Naive B cell (primary cell): ENCODE measurements at places on chromosomes 6 and 20. TPM values are rescaled to one million over a fixed set of nuclear protein-coding genes. Genes with fewer than 3 reads are reported as not detected.
A peak's percentile ranks its signal among the peaks of the same experiment; 100 is the strongest.

Gene DTNBP1
- 108 TPM for polyA plus RNA-seq

Gene C6orf58
- not detected for polyA plus RNA-seq

Gene UTRN
- 76.5 TPM for polyA plus RNA-seq

Gene POPDC3
- polyA plus RNA-seq, result not detected

- H3K27me3 ChIP-seq, result no peaks in the 10 kb centered on the region
- no peak overlapping the region for H3K27ac ChIP-seq
- H3K4me1 ChIP-seq, result no peaks in the 10 kb centered on the region
Observed at GRCh38 chr6:84979541-84979940, 215.1 kb upstream of the TBX18 start.

- no peak for DNase-seq
- H3K36me3 ChIP-seq, result no peaks in the 10 kb centered on the region
- no peak overlapping the region for H3K27ac ChIP-seq
- peaks cover 13% of the 10 kb centered on the region for H3K4me1 ChIP-seq
- H3K27me3 ChIP-seq, result peaks cover 30% of the 10 kb centered on the region
- no peak overlapping the region for H3K4me3 ChIP-seq
Observed at GRCh38 chr6:100446115-100447080, 18.3 kb downstream of the SIM1 start.

DNA sequence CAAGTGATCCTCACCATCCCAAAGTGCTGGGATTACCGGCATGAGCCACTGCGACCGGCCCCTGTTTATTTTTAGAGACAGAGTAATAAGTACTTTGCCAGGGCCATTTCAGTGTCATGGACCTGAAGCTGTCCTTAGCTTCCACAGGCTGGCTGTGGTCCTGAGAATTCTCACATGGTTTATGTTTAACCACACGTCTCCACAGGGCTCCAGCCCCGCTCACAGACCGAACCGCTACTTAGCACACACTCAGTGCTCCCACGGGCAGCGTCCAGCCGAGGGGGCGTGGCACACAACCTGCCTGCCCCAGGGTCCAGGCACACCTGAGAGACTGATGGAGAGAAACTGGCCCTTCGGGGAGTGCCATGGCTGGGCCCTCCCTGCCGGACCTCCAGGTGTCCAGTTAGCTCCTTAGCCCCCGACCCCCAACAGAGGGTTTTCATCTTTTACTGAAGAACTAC is 11.7 kb downstream of the ACSS1 start:
- no peak for DNase-seq
- no peaks in the 10 kb centered on the region for H3K27me3 ChIP-seq
- H3K36me3 ChIP-seq, result peaks cover 4% of the 10 kb centered on the region
- H3K27ac ChIP-seq, result peak overlapping the region; percentile 93
- peaks cover 81% of the 10 kb centered on the region for H3K4me1 ChIP-seq

DNA sequence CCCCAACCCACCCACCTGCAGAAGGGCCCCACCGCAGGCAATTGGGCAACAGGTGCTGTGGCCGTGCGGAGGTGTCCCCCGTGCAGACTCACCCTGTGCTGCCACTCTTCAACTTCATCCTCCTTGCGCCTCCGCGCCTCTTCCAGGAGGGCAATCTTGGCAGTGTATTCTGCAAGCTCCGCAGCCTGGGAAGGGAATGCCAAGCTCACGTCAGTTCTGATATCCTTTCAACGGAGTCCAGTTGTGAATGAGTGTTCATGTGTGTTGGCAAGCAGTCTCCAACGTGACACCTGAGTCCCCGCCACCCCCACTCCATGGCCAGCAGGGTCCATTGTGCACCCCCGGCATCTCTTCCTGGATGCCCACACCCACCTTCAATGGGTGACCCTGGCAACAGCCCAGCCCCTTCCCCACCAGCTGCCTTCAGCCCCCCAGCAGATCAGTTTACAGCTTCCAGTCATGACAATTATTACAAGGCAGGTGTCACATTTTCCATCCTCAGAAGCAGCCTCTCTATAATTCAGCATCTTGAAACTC is 49.9 kb downstream of the EZR start:
- peak overlapping the region; percentile 94 for H3K27ac ChIP-seq
- no peak overlapping the region for H3K4me3 ChIP-seq
- peak; percentile 22 for DNase-seq
- H3K4me1 ChIP-seq, result peaks cover 4% of the 10 kb centered on the region
- no peaks in the 10 kb centered on the region for H3K27me3 ChIP-seq
- H3K36me3 ChIP-seq, result peaks cover 51% of the 10 kb centered on the region

DNA sequence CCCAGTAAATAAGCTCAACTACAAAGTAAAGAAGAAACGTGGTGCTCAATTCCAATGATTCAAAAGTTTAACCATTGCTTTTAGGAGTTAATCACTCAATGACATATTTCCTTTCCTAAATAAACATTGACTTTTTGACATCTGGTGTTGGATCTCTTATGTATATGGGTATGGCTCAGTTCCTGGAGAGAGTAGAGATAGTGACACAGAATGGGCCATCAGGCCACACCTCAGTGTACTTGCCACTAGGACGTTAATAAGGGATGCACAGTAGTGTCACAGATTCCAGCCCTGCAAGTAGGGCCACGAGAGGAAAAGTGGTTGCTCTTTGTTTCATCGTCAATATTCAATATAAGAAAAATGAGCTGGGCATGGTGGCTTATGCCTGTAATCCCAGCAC is 48.9 kb upstream of the TXNDC5 start:
- no peak for DNase-seq
- no peak overlapping the region for H3K4me3 ChIP-seq
- peak overlapping the region; percentile 70 for H3K27ac ChIP-seq
- peaks cover 20% of the 10 kb centered on the region for H3K4me1 ChIP-seq
- H3K27me3 ChIP-seq, result no peaks in the 10 kb centered on the region

DNA sequence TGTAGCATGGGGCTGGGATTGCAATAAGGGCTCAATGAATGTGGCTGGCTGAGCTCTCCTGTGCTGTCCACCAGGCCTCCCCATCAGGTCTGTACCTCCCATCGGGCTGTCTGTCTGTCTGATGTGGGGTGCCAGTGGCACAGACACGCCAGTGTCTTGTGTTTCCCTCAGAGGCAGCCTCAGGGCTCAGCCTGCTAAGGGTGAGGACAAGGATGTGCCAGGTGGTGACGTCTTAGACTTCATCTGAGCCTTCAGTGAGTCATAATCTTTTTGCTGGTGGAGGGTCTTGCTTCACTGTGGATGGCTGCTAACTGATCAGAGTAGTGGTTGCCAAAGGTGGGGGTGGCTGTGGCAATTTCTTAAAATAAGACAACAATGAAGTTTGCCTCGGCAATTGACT is 194.7 kb downstream of the NRN1 start:
- no peak overlapping the region for H3K27ac ChIP-seq
- peaks cover 12% of the 10 kb centered on the region for H3K4me1 ChIP-seq
- no peaks in the 10 kb centered on the region for H3K27me3 ChIP-seq
- H3K36me3 ChIP-seq, result no peaks in the 10 kb centered on the region
- no peak for DNase-seq

- H3K27me3 ChIP-seq, result no peaks in the 10 kb centered on the region
- no peak for DNase-seq
Observed at GRCh38 chr20:33871362-33871761, 60.2 kb downstream of the CHMP4B start.

DNA sequence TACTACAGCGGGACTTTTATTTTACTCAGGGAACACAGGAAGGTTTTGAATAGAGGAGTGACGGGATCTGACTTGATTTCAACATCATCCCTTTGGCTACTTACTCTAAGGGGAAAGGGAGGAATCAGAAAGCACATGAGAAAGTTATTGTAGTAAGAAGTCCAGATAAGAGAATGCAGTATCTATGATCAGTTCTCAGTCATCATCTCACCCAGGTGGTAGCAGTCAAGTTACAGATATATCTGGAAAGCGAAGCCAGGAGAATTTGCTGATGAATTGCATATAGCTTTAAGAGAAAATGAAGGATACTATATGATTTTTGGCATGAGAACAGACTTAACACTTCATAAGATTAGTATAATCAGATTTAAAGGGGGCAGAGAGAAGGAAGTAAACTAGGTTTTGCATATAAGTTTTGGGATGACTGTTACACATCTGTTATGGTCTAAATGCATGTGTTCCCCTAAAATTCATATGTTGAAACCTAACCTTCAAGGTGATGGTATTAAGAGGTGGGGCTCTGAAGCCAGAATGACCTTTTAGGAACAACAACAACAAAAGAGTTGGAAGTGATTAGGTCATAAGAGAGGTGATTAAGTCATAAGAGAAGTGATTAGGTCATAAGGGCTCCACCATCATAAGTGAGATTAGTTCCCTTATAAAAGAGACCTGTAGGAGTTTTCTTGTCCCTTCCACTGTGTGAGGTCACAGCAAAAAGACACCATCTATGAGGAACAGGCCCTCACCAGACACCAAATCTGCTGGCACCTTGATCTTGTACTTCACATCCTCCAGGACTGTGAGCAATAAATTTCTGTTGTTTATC is 6.7 kb downstream of the RAD21L1 start:
- H3K27ac ChIP-seq, result no peak overlapping the region
- peaks cover 32% of the 10 kb centered on the region for H3K27me3 ChIP-seq
- no peaks in the 10 kb centered on the region for H3K36me3 ChIP-seq
- H3K4me1 ChIP-seq, result no peaks in the 10 kb centered on the region

- H3K27ac ChIP-seq, result peak overlapping the region; percentile 12
- H3K27me3 ChIP-seq, result no peaks in the 10 kb centered on the region
- H3K4me3 ChIP-seq, result no peak overlapping the region
- H3K36me3 ChIP-seq, result peaks cover 11% of the 10 kb centered on the region
- no peak for DNase-seq
Observed at GRCh38 chr20:45061244-45061643, 39.7 kb downstream of the KCNS1 start.

DNA sequence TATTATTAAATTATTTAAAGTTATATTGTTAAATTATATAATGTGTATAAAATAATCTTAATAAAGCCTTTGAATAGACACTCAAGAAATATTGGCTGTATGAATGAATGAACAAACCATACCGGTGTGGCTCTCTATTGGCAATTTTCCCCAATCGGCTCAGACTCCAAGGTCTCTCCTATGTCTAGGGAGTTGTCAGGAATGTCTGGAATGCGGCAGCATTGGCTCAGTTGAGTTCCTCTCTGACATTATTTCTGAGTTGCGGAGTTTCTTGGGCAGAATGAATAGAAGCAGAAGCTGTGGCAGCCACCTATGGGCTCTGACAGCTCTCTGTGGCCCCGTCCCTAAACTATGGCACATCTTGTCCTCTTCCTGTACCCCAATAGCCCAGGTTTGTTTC is 111.0 kb downstream of the SOBP start:
- H3K27ac ChIP-seq, result no peak overlapping the region
- H3K4me1 ChIP-seq, result peaks cover 4% of the 10 kb centered on the region
- no peaks in the 10 kb centered on the region for H3K36me3 ChIP-seq
- H3K4me3 ChIP-seq, result no peak overlapping the region

GRCh38 chr20:51275181-51275580 is 252.3 kb upstream of the KCNG1 start:
- H3K27me3 ChIP-seq, result peaks cover 25% of the 10 kb centered on the region
- H3K36me3 ChIP-seq, result no peaks in the 10 kb centered on the region
- no peak overlapping the region for H3K4me3 ChIP-seq
- DNase-seq, result no peak

GRCh38 chr20:20299904-20300303 is 68.0 kb upstream of the INSM1 start:
- H3K4me1 ChIP-seq, result no peaks in the 10 kb centered on the region
- H3K27me3 ChIP-seq, result peaks cover 2% of the 10 kb centered on the region
- H3K36me3 ChIP-seq, result no peaks in the 10 kb centered on the region

DNA sequence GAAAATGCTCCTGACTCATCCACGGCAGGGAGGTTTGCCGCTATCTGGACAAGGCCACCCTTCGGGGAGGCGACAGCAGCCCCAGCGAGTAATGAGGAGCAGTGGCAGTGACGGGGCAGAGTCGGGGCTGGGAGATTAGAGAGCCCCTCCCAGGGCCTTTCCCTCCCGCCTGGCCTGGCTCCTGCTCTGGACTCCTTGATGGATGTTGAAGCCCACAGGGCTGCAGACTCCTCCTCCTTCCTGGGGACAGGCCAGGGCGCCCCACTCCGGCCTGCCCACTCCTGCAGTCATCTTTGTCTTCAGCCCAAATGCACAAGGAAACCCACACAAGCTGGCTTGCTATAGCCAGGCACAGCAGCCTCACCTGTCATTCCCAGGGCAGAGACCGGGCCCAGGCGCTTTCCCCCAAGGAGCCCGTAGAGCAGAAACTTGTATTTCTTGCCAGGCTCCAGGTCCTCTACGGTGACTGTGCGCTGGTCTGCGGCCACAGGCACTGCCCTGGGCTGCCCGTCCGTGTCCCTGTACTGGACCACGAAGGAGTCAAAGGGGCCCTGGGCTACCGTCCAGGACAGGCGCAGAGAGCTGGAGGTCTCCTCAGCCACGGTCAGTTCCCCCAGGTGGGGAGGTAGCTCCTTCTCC is 7.7 kb downstream of the CYP21A2 start:
- no peak overlapping the region for H3K4me3 ChIP-seq
- H3K4me1 ChIP-seq, result peaks cover 5% of the 10 kb centered on the region
- H3K27ac ChIP-seq, result no peak overlapping the region
- no peak for DNase-seq
- H3K36me3 ChIP-seq, result no peaks in the 10 kb centered on the region

GRCh38 chr6:40806256-40806864 is 219.2 kb upstream of the LRFN2 start:
- H3K4me1 ChIP-seq, result peaks cover 39% of the 10 kb centered on the region
- no peak for DNase-seq
- no peak overlapping the region for H3K4me3 ChIP-seq
- no peaks in the 10 kb centered on the region for H3K27me3 ChIP-seq

GRCh38 chr6:134341999-134342567 is 24.2 kb upstream of the SGK1 start:
- no peak overlapping the region for H3K27ac ChIP-seq
- no peak for DNase-seq
- H3K4me1 ChIP-seq, result peaks cover 12% of the 10 kb centered on the region
